ENCODE measurements at places on chromosomes 7 and 10.

DNA sequence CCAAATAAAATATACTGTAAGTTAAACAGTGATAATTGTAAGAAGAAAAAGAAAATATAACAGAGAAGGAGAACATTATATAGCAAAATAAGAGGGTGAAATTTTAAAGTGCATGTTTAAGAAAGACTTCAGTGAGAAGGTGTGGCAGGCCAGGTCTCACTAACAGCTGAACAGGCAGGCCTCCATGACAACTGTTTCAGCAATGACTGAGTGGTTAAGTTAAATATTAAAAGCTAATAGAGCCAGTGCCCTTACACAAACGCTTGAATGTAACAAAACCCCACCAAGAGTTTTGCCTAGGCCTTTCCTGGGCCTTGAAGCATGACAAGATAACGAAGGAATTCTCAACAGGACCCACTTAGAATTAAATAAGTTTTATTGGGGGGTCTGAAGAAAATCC lies 32.6 kb downstream of the CFAP43 start:
- DNase-seq: no peak

GRCh38 chr10:59383908-59384307 lies 21.6 kb upstream of the FAM13C start:
- DNase-seq: no peak

DNA sequence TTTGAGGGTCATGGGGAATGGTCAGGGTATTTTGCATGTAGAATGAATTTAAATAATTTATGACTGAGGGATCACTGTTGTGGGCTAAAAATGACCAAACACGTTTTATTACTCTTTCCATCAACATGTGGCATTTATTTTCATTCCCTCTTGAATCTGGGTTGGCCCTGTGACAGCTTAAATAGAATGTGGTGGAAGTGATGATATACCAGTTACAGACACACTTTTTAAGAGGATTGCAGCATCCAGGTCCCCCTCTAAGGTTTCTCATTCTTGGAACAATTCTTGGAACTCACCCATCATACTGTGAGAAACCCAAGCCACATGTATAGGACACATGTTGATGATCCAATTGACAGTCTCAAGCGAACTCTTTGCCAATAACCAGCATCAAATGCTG lies 272.4 kb downstream of the ETV1 start:
- DNase-seq: no peak

DNA sequence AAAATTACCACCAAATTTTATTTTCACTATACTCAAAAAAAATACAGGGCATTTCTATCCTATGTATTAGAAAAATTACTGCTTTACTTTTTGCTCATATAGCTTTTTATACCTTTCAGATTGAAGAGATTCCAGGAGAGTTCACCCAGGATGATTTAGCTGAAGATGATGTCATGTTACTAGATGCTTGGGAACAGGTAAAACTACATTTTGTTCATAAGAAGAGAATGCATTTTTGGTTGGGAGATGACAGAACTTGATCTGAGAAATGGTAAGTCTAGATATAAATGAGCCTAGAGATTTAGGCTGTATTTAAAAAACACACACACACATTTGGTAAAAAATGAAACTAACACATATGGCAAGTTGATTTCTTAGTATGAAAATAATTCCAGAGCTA lies 38.1 kb upstream of the ARL4A start:
- no peak for DNase-seq

DNA sequence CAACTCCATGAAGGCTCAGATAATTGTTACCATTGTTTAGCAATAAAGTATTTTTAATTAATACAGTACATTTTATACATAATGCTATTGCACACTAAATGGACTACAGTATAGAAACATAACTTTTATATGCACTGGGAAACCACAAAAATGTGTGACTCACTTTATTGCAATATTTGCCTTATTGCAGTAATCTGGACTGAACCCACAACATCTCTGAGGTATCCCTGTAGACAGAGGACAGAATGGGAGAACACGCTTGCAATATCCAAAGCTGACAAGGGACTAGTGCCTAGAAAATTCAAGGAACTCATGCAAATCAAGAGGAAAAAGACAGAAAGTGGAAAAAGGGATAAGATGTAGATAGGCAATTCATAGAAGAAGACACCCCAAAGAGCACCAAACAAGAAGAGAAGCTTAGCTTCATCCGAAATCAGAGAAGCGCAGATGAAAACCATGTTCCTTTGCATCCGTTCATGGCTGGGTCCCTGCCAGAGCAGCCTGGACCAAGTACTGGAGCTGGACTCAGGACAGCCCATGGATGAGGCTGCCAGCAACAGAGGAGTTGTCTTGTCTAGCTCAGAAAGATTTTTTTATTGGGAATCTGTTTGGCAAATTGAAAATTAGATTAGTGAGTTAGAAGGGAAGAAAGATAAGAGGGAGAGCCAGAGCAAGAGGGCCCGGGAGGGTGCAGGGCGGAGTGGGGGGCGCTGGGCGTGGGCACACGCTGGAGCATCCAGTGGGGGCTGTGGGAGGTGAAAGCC lies 16.0 kb upstream of the GALNTL5 start:
- no peak for DNase-seq

GRCh38 chr10:29084681-29085307 lies 204.1 kb upstream of the LYZL1 start:
- DNase-seq: no peak

GRCh38 chr10:125940515-125940914 lies 44.2 kb downstream of the FANK1 start:
- DNase-seq: no peak

DNA sequence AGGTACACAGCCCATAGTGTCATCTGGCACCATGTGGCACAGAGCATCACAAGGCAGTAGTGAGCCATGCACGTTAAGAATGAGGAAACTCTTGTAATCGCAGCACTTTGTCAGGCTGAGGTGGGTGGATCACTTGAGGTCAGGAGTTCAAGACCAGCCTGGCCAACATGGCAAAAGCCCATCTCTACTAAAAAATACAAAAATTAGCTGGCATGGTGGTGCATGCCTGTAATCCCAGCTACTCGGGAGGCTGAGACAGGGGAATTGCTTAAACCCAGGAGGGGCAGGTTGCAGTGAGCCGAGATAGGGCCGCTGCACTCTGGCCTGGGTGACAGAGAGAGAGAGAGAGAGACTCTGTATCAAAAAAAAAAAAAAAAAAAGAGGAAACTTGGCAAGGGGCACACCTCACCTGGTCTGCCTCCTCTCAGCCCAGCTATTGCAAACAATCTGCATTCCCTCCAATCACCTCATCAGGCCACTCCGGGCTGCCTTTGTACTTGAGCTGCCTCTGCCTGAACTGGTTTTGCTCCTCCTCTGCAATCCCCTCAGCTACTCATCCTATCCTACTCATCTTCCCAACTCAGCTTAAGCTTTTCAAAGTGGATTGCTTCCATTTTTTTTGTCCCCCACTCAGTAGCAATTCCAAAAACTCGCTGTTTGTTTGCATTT lies 46.0 kb upstream of the OPTN start:
- no peak for DNase-seq

DNA sequence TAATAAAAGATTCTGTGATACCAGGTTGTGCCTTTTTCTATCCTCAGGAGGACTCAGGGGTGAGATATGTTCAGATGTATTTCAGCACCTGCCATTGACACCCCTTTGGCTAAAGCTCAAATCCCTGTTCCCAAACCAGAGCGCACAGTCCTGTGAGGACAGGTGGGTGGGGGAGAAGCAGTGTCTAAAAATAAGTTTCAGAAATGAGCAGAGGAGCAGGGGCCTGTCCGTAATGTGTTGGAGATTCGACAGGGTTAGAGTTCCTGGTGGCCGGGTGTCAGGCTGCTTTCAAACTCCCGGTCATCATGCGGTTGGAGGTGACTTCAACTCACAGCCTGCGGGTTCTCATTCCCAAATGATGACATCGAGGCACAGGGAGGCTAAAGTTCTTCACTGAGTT lies 211.5 kb downstream of the KLF6 start:
- DNase-seq: no peak

DNA sequence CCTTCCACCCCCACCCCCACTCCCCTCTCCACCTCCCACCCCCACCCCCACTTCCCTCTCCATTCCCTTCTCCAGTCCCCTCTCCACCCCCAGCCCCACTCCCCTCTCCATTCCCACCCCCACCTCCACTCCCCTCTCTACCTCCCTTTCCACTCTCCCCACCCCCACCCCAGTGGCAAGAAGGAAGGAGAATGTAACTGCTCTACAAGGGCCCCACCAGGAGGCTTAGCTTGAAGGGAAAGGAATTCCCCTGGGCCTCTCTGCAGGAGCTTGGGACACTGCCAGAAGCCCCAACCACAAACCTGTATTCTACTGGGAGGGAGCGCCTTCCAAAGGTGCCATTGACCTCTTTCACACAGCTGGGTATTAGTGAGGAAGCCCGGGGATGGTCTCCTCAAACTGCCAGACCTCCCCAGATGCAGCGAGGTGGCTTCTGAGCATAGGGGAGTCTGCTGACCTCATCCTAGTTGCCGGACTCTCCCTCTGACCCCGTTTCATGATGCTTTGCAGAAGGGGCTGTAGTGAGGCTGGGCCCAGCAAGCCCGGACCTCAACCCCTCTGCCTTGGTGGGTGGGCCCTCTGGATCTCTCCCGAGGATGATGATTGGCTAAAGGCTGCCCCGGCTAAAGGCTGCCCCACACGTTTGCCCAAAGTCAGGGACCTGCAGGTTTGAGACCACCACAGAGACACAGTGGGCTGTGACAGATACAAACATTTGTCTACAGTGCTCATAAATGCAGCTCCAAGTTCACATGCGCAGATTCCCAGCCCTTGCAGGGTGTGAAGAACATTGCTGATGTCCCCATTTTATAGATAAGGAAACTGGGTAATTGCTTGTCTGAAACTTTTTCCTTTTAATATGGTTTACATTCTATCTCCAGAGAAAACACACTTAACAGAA lies 2.9 kb downstream of the DEPP1 start:
- DNase-seq: no peak

DNA sequence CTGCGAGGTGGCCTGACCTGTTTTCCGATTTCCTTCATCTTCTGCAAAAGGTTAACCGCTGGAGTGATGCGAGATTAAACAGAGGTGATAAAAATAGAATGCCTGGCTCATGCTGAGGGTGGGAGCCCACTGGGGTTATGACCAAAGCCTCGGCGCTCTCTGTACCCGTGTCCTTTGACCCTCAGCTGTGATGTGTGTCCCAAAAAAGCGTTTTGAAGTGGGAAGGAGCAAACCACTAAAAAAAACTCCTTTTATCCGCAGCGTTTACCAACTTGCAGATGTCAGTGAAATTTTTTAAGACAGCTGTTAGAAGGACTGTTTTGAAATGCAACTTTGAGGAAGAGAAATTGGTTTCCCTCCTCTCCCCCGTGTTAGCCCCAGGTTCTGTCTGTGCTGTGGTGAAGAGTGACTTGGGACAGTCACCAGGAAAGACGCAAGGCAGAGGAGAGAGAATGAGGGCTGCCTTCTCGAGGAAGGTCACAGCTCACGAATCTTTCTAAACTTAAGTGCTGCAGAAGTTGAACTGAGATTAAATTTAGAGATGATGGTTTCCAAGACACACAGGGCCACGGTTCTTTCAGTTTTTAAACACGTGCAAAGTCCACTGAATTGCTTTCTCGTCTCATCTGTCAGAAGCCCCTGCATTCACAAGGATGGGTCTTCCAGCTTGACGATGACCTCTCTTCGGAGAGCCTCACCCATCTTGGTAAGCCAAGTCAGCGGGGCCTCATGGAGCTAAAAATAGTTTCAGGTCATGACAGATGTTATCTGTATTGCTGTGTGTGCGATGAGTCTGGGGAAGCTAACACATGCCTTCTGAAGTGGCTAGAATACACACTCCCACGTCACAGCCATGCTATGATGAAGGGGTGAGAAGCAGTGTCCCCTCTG lies 27.6 kb downstream of the AMZ1 start:
- no peak for DNase-seq

Measured in esophagus squamous epithelium (tissue), 5 donors.